Cardiac muscle cell (in vitro differentiated cells and primary cell): ENCODE measurements at places on chromosomes 13 and 19. TPM values are rescaled to one million over a fixed set of nuclear protein-coding genes. Genes with fewer than 3 reads are reported as not detected.

- DNase-seq = peak; percentile 95
Measured at GRCh38 chr13:45500492-45501174, 35.9 kb downstream of the COG3 start.

DNA sequence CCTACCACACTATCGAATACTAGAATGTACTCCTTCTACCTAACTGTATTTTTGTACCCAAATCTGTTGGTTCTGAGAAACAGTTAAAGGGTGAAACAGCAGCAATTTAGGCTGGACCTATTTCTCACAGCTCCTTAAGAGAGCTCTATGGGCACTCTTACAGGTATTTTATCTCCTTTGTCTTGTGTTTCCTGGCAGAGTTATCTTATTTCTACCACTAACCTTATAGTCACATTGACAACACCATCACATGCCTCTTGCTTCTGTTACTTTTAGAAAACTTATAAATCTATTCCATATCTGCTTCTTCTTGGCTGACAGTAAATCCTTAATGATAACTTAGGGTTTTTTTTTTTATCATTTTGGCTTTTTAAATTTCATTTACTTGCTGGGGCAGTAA is 130.7 kb downstream of the MYO16 start:
- no peak for DNase-seq

DNA sequence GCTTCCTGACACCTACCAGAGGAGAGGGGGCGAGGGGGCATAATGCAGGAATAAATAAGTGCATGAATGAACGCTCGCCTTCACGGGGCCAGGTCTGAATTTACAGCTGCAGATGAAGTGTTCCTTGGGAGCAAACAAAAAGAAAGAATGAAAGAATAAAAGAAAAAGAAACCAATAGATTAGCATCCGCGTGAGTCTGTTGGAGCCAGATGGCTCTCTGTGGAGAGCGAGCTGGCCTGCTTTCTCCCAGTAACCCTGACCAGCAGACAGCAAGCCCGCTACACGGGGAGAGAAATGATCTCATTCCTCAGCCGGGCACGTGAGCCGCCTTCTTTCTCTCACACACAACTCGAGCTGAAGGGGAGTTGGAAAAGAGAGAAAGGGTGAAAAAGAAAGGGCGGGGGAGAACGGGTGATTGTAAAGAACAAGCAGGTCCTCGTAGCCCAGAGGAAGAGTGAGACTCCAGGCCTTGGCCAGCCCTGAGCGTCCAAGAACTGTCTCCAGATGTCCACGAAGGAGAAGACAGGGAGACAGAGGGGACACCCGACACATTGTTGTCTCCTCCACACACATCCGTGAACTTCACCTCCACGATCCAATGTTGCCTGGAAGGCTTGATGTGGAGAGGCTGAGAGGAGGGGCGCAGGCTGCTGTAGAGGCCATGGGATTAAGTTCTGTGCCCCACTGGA is 81.4 kb downstream of the RNASEH2B start:
- peak; percentile 81 for DNase-seq

GRCh38 chr13:47932950-47933923 is 67.8 kb downstream of the SUCLA2 start:
- DNase-seq = no peak

DNA sequence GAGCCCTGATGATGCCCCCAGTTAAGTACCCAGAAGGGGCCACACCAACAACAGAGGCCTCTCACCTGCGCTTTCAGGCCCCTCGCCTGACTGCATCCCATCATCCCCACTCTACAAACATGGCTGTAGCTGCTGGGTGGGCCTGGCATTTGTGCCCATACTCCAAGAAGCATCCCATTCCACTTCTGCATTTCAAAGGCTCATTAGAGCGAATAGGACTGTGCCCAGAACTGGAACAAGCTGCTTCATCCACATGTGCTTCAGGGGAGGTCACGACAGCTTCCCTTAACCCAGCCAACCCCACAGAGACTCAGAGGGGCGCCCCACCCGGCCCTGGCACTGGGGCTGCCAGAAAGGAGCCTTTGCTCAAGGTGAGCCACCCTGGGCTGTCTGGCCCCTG is 156.9 kb downstream of the SIPA1L3 start:
- DNase-seq = no peak

- no peak for DNase-seq
Measured at GRCh38 chr19:6223461-6224307, 56.1 kb downstream of the MLLT1 start.

DNA sequence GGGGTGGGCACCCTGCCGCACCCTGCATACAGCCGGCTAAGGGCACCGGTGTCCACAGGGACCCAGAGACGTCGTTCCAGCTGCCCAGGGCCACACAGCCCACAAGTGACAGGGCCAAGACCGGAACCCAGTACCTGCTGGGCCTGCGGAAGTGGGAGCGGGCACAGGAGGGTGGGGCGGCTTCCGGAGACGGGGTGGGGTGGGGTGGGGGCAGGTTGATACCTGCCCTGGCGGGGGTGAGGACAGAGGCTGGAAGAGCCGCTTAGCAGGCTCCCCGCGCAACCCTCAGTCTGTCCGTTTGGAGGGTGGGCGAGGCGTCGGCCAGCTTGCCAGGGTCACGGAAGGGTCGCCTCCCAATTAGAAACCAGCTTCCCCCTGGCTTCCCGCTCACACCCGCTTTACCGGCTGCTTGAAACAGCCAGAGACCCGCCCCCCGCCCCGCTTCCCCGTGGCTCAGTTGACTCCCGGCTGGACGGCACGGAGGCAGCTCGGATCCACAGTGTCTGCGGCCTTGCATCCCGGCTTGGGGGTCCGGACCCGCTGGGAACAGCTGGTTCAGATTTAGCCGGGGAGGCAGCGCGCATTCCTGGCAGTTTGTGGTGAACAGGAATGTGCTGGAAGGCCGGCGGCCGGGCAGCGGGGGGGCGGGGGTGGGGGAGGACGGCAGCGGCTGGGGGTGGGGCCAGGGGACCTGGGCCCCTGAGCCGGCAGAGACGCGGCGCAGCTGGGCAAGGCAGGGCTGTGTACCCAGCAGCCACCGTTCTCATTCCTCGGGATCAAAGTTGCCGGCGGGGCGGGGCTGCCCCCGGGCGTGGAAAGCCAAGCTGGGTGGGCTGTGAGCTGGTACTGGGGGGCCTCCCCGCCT is 1.9 kb downstream of the CNN2 start:
- DNase-seq = peak; percentile 98

- peak; percentile 25 for DNase-seq
Measured at GRCh38 chr13:37488726-37489125, 109.8 kb downstream of the POSTN start.

DNA sequence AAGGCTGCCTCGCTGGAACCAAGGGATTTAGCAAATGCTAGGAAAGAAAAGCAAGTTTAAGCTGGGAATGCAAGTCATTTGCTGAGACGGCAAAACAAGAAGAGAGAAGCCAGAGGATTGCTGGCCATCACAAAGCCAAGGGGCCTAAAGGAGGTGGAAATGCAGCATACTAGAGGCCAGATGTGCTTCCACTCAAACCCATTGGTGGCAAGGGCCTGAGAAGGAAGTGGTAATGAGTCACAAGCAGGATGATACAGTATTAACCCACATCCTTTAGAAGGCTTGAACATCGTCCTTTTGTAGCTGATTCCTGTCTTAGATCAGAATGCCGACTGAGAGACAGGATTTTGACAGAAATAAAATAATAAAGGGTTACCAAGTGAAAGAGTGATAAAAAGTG is 68.2 kb downstream of the ITGBL1 start:
- no peak for DNase-seq

DNA sequence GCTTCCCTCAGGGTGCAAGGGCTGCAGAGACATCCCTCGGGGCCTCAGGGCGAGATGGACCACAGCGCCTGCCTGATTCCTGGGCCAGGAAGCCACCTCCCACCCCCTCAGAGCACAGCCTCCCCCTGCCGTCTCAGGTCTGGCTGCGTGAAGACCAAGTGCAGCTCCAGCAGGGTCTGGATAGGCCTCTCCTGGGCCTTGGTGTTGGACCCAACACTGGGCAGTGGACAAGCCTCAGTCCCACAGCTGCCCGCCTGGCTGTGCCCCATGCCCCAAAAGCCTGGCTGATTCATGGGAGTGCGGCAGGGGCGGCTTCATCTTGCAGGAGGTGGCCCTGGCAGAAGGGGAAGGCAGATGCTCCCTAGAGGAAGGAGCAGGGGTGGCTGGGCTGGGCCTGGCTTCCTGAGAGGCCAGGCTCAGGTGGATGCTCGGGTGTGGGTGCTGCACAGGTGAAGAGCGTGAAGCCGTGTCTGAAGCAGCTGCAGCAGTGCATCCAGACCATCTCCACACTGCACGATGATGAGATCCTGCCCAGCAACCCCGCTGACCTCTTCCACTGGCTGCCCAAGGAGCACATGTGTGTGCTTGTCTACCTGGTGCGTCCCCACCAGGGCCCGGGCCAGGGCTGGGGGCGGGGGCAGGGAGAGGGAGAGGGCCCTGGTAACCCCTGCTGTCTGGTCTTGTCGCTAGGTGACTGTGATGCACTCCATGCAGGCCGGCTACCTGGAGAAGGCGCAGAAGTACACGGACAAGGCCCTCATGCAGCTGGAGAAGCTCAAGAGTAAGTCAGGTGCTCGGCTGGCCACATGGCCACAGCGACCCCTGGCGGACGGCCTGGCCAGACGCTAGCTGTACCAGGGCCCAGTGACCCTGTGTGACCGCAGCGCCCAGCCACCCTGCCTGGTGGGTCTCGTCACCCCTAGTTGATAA is 21.7 kb downstream of the MAU2 start:
- DNase-seq = peak; percentile 87

DNA sequence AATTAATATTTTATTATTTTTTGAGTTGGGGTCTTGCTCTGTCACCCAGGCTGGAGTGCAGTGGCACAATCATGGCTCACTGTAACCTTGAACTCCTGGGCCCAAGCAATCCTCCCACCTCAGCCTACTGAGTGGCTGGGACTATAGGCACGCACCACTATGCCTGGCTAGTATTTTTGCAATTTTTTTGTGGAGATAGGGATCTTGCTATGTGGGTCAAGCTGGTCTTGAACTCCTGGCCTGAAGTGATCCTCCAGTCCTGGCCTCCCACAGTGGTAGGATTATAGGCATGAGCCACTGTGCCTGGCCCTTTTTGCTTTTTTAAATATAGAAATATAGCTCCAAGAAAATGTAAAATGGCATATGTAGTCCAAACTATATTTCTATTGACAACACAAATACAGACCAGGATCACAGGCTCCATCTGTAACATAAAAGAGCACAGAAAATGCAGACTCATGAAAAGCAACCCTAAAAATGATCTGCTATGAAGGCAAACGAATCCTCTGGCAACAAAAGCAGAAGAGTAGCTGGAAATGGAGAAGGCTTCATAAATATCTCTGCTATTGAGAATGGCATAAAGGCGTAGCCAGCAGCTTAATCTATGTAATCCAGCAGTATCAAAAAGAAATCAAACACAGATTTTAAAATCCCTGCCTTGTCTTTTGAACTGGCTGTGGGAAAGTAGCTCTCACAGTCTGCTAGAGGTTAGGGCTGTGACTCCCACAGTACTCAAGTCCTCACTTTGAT is 200.6 kb downstream of the LHFPL6 start:
- no peak for DNase-seq

- no peak for DNase-seq
Measured at GRCh38 chr19:6958791-6959190, 62.4 kb downstream of the MBD3L2B start.

GRCh38 chr13:72435251-72435650 is 292.2 kb downstream of the MZT1 start:
- no peak for DNase-seq

GRCh38 chr19:42251572-42252358 is 3.2 kb downstream of the ERF start:
- no peak for DNase-seq

GRCh38 chr13:106496072-106496997 is 39.1 kb downstream of the EFNB2 start:
- DNase-seq = peak; percentile 38

DNA sequence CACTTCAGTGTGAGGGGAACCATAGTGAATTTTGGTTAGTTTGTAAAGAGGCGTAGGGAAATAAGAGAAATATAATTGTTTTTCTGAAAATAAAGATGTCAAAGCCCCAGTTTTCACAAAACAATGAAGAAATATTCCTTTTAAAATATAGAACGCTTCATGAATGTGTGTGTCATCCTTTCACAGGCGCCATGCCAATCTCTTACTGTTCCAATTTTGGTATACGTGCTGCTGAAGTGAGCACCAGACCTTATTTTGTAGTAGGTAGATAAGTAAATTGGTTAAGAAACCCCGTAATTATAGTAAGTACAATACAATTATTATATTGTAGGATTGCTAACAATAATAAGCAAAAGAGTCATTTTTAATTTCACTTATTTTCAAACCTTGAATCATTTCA is 43.3 kb downstream of the NAA16 start:
- DNase-seq = no peak

DNA sequence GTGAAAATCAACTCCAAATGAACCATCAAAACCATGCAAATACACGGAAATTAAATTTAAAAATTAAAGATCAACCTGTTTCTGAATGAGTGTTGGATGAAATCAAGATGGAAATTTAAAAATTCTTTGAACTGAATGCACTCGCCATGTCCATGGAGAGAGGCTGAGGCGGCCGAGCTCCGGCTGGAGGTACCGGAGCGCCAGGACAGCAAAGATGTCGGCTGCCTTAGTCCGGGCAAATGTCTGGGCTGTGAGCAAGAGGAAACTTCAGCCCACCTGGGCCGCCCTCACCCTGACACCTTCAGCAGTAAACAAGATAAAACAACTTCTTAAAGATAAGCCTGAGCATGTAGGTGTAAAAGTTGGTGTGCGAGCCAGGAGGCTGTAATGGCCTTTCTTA is 5.3 kb upstream of the ZNF506 start:
- DNase-seq = no peak

GRCh38 chr19:2478278-2478755 is 2.4 kb downstream of the GADD45B start:
- DNase-seq = peak; percentile 59

DNA sequence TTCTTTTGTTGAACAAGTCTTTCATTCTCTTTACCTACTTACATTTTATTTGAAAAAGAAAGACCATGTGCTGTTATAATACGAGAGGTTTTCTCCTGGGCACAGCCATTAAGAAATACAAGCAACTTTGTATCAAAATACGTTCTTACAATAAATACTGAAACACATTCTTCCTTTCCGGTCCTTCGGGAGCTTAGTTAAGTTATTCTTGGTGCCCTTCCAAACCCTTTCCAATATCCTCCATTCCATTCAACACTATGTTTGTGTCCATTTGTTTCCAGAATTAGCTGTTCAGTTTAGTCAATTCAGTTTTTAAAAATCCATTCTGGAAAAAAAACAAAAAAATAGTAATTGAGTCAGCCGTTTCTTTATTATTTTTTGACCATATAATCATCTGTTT is 746.8 kb upstream of the SLC10A2 start:
- no peak for DNase-seq

- DNase-seq = peak; percentile 5
Measured at GRCh38 chr13:36986462-36987240, 12.5 kb downstream of the ALG5 start.

DNA sequence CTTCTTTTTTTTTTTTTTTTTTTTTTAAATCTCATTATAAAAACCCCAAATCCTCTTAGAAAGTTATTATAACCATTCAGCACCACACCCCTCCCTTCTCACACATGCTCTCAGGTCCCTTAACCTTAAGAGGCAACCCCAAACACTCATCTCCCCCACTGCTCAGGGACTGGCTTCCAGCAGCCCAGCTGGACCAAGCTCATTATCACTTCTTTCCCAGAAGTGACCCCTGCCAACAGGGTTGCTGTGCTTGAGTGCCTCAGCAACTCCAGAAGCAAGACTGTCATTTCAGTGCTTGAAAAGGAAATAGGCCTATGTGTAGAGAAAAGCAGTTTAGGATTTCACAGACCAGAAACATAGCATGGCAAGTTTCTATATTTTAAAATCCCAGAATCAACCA is 84.3 kb downstream of the SLAIN1 start:
- no peak for DNase-seq

RFPL4A gene
- not detected in 2 replicates for polyA plus RNA-seq

TMEM145 gene
- 0.47 and 3.8 TPM in 2 replicates for polyA plus RNA-seq

RNF113B gene
- polyA plus RNA-seq = 0.10 TPM in 1 of 2 replicates, not detected in the other

PALM3 gene
- 0.10 and 1.0 TPM in 2 replicates for polyA plus RNA-seq

GRIK5 gene
- 3.4 and 6.3 TPM in 2 replicates for polyA plus RNA-seq

SMIM44 gene
- polyA plus RNA-seq = not detected in 2 replicates

ZNF546 gene
- polyA plus RNA-seq = 3.2 and 6.6 TPM in 2 replicates

HNRNPUL1 gene
- 148 and 216 TPM in 2 replicates for polyA plus RNA-seq
